ENCODE measurements at places on chromosomes 2 and 18.

- DNase-seq, result no peak
Observed at GRCh38 chr2:60058781-60059180, 494.7 kb downstream of the BCL11A start.

- DNase-seq, result no peak
Observed at GRCh38 chr2:136031711-136032110, 46.3 kb upstream of the DARS1 start.

GRCh38 chr2:235543128-235543750 is 49.4 kb downstream of the AGAP1 start:
- no peak for DNase-seq

DNA sequence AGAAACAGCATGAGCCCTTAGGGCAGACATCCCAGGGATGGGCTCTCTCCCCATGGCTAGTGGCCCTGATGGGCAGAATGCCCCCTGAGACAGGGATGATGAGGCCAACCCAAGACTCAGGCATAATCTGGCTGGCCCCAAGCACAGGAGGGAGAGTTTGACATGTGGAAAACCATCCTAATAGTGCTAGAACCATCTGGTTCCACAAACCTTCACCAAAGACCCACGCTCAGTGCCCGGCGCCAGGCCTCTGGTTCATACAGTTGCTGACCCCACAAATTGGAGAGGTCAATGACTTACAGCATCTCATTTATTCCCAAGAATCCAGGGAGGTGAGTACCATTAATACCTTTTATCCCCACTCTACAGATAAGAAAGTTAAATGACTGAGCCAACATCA is 95.5 kb downstream of the TNS1 start:
- DNase-seq, result no peak

- peak; percentile 23 for DNase-seq
Observed at GRCh38 chr2:121038431-121038830, 246.6 kb downstream of the TFCP2L1 start.

- DNase-seq, result no peak
Observed at GRCh38 chr2:39516347-39517101, 79.4 kb upstream of the MAP4K3 start.

DNA sequence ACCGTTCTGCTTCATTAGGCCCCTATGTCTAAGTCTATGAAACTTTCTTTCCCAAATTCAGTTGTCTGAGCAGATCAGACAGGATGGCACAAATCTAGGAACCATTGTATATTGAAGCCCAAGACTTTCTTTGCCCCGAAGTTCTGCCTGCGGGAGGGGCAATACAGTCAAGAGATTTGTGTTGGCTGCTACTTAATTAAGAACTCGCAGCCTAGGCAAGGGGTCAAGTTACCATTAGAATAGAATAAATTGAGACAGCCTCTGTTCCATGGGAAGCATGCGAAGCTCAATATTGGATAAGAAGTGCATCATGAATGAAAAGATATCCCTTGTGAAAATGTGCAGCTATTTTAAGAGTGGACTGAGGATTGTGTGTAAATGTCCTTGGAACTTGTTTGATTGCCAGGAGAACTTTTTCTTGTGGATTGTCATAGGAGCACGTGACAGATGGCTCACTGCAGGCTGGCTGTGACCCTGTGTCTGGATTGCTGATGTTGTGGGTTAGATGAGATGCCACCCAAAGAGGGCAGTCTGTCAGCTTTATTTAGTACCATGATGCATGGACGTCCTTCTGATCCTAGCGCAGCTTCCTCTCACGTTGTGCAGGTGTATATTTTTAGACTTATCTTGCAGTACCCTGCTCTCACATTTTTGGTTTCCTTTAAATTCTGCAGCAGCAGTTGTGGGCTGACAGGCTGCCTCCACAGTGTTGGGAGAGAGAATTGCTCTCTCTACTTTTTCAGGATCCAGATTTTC is 30.9 kb downstream of the HAUS1 start:
- DNase-seq, result no peak
